ENCODE measurements at places on chromosomes 3 and 15. TPM values are rescaled to one million over a fixed set of nuclear protein-coding genes. Genes with fewer than 3 reads are reported as not detected.

Gene MYL3
- total RNA-seq, result 2.1 TPM

Gene LINS1
- total RNA-seq, result 24.3 TPM

Gene GRM2
- total RNA-seq, result 0.30 TPM

Gene RBPMS2
- total RNA-seq, result 3.6 TPM

- no peaks in the 10 kb centered on the region for H3K27me3 ChIP-seq
- H3K36me3 ChIP-seq, result peaks cover 6% of the 10 kb centered on the region
- H3K4me3 ChIP-seq, result no peak overlapping the region
- no peak overlapping the region for H3K27ac ChIP-seq
- H3K4me1 ChIP-seq, result peaks cover 61% of the 10 kb centered on the region
Observed at GRCh38 chr3:152331998-152332397, 63.3 kb downstream of the MBNL1 start.

- peak; percentile 77 for DNase-seq
- H3K27ac ChIP-seq, result no peak overlapping the region
- no peak overlapping the region for H3K4me3 ChIP-seq
- peaks cover 16% of the 10 kb centered on the region for H3K4me1 ChIP-seq
Observed at GRCh38 chr3:49671291-49672288, 2.6 kb upstream of the APEH start.

GRCh38 chr3:155753038-155753639 is 8.3 kb upstream of the PLCH1 start:
- no peaks in the 10 kb centered on the region for H3K27me3 ChIP-seq
- H3K4me1 ChIP-seq, result no peaks in the 10 kb centered on the region
- no peaks in the 10 kb centered on the region for H3K36me3 ChIP-seq
- no peak overlapping the region for H3K4me3 ChIP-seq
- no peak overlapping the region for H3K27ac ChIP-seq
- no peak for DNase-seq

GRCh38 chr3:101676216-101676764 is 642 bp downstream of the ZBTB11 start:
- H3K27ac ChIP-seq, result peak overlapping the region; percentile 99
- no peaks in the 10 kb centered on the region for H3K27me3 ChIP-seq
- H3K4me1 ChIP-seq, result peaks cover 25% of the 10 kb centered on the region
- peak overlapping the region; percentile 70 for H3K4me3 ChIP-seq
- DNase-seq, result peak; percentile 97
- H3K36me3 ChIP-seq, result peaks cover 21% of the 10 kb centered on the region

GRCh38 chr3:30448450-30449289 is 157.7 kb upstream of the TGFBR2 start:
- no peaks in the 10 kb centered on the region for H3K27me3 ChIP-seq
- H3K27ac ChIP-seq, result no peak overlapping the region
- H3K4me1 ChIP-seq, result no peaks in the 10 kb centered on the region
- H3K36me3 ChIP-seq, result no peaks in the 10 kb centered on the region

DNA sequence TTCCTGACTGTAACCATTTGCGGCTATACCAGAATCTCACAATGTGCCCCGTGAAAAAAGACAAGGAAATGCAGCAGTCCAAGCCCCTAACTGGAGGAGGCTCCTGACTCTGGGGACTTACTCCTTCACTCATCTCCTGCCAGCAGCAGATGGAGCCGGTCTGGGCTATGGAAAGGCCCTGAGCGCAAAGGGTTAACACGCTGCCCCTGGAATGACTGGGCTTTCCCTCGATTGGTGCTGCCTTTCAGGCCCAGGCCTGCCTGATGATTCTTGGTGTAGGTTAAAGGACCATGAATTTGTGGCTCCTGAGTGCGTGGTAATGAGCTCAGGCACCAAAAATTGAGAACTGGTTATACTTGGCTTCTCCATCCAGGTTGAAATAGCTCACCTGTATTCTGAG is 42.3 kb upstream of the GALNT15 start:
- H3K36me3 ChIP-seq, result no peaks in the 10 kb centered on the region
- no peaks in the 10 kb centered on the region for H3K4me1 ChIP-seq
- H3K4me3 ChIP-seq, result no peak overlapping the region
- DNase-seq, result no peak
- no peak overlapping the region for H3K27ac ChIP-seq

DNA sequence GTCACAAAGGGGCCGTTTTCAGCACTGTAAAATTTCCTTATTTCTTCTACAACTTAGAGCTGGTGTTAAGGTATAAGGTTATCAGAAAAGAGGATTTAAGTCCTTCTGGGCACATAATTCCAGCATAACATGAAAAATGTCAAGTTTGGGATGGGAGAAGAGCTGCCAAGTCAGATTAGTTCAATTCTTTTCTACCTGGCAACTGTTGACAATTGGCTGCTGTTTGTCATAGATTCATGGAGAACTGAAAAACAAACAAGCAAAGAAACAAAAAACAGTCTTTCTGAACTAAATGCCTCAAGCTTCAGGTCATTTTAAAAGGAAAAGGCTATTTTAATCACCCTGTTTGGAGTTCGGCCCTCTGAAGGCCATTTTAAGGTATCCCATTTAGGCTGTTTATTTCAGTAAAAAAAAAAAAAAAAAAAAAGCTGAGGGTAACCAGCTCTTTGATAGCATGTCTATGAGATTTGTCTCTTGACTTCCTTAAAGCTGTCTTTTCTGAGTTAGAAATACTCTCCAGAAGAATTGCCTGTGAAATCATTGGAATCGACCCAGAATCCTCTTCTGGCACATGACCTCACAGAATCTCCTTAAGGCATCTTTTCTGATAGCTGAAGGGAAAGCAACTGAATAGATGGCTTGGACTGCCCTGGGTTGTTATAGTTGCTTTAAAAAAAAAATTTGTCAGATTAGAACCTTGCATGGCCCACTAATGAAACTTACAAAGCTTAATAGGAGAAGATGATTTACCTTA is 173.3 kb downstream of the SEMA6D start:
- H3K36me3 ChIP-seq, result no peaks in the 10 kb centered on the region
- H3K27me3 ChIP-seq, result no peaks in the 10 kb centered on the region
- no peak for DNase-seq
- H3K4me1 ChIP-seq, result no peaks in the 10 kb centered on the region
- no peak overlapping the region for H3K4me3 ChIP-seq

DNA sequence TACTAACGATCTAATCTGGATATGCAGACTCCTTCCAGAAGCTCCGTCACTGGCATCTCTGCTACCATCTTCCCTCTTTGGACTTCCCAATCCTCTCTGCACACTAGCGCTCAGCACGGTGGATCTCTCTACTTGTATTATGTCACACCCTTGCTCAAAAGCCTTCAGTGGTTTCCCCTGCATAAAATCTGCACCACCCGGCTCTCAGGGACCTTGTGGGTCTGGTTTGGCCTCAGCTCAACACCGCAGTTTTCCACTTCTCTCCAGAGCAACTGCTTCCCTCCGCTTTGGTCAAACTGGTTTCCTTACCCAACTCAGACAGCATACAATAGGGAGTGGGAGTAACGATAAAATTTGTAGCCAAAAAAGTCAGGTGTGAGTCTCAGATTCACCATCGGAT is 30.7 kb upstream of the HES1 start:
- H3K36me3 ChIP-seq, result no peaks in the 10 kb centered on the region
- no peak for DNase-seq
- H3K4me1 ChIP-seq, result no peaks in the 10 kb centered on the region

GRCh38 chr3:51675201-51675611 is 4.2 kb downstream of the TEX264 start:
- no peak for DNase-seq
- peaks cover 11% of the 10 kb centered on the region for H3K36me3 ChIP-seq
- peaks cover 49% of the 10 kb centered on the region for H3K4me1 ChIP-seq
- H3K27ac ChIP-seq, result no peak overlapping the region

DNA sequence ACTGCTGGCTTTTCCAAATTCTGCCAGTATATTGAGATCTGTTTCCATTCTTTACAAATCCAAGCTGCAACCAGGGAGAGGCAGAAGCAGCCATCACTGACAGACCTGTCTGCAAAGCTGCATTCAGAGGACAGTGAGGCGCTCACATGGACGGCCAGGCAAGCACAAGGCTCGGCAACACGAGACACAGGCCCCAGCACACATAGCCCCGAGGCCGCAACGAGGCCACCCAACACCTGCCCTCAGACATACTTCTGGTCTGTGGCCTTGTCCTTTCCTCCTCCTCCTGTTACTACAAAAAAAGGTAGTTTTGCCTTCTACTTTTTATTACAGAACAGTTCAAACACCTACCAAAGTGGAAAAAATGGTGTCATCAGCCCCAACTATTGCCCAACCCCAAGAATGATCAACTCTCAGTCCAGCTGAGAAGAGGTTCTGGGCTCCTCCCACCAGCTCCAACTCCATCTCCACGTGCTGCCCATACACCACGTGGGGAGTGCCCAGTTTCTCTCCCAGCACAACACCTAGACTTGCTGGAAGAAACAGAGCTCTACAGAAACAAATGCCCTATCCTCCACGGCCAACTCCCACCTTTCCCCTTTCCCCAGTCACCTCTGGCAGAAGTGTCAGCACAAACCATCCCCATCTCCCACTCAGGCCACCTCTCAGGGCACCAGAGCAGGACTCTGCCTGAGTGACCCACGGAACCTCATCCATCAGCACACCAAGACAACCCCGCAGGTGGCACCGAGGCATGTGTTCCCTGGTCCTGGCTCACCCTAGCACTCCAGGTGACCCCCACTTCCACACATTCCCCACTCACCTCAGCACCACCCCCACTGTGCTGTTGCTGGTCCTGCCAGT is 7.4 kb downstream of the ZXDC start:
- H3K4me3 ChIP-seq, result no peak overlapping the region
- DNase-seq, result no peak
- peaks cover 68% of the 10 kb centered on the region for H3K36me3 ChIP-seq
- no peak overlapping the region for H3K27ac ChIP-seq
- no peaks in the 10 kb centered on the region for H3K27me3 ChIP-seq

DNA sequence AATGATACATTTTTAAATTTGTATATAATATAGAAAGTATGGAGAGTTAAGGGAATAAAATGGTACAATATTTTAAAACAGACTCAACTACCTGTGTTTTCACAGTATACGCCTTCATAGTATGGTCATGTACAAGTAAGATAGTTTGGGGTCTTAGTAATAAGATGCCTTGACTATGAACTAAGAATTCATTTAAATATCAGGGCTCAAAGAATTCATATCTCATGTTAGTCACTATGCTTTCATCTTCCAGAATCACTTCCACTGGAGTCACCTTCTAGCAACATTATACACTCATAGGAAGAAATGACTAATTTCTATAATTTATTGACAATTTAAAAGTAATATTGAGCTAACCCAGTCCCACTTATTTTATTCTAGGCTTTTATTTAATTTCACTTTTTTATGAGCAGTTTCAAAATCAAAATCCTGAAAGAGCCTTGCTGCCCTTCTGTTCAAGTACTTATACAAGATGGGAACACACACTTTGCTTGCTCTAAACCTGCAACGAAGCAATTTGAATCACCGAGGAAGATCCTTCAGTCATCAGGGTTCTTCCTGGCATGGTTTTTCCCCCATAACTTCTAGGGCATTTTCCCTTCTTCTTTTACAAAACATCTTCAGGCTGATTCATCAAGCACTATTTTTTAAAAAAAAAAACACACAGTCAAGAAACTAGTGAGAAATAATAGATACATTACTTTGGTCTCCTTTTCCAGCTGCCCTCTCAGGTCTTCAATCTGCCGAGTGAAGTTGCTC is 94.1 kb downstream of the MYH15 start:
- no peak overlapping the region for H3K4me3 ChIP-seq
- H3K27me3 ChIP-seq, result no peaks in the 10 kb centered on the region
- H3K4me1 ChIP-seq, result peaks cover 7% of the 10 kb centered on the region
- no peaks in the 10 kb centered on the region for H3K36me3 ChIP-seq

DNA sequence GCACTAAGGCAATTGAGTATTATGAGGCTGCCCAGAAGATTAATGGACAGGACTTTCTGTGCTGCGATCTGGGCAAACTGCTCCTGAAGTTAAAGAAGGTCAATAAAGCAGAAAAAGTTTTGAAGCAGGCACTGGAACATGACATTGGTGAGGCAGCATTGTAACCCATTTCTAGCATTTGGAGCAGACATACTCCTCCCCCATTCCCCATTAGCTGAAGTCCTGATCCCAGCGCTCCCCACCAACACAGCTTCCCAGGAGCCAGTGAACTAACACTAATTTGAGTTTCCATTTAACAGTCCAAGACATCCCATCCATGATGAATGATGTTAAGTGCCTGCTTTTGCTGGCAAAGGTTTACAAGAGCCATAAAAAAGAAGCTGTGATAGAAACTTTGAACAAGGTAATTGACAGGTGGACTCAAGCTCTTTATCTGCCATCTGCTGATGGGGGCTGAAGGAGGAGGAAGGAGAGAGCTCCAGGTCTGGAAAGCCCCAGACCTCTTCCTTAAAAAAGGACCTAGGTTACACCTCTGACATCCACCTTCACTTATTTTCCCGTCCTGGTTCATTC is 22.6 kb downstream of the CSRNP1 start:
- H3K36me3 ChIP-seq, result no peaks in the 10 kb centered on the region
- no peak overlapping the region for H3K4me3 ChIP-seq
- H3K27ac ChIP-seq, result peak overlapping the region; percentile 82
